ENCODE measurements at places on chromosomes 7 and 10.
A peak's percentile ranks its signal among the peaks of the same experiment; 100 is the strongest.

DNA sequence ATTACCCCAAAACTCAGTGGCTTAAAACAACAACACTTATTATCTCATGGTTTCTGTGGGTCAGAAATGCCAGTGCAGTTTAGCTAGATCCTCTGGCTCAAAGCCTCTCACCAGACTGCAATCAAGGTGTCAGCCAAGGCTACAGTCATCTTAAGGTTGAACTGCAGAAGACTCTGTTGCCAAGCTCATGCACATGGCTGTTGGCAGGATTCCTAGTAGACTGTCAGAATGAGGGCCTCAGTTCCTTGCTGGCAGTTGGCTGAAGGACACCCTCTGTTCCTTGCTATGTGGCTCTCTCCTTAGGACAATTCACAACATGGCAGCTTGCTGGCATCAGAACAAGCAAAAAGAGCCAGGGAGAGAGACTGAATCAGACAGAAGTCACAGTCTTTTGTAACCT, 34.7 kb downstream of the TOMM7 start:
- no peak for DNase-seq

- no peak for DNase-seq
Observed at GRCh38 chr7:6615723-6616555, 529 bp downstream of the ZNF853 start.

DNA sequence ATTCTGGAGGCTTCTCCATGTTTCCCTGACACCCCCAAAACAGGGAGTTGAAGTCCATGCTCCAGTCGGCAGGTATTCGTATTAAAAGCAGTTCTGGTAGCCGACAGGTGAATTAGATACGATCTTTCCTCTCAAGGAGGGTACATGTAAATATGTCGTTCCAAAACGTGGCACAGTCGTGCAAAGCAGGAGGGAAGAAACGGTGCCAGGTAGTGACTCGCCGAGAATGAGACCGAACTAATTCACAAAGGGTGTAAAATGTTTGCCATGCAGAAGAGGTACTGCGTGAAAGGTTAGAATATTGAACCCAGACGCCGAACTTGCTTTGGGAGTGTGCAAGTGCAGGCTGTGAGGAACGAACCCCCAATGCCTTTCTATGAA, 483 bp downstream of the EDRF1 start:
- no peak for DNase-seq

GRCh38 chr10:97463363-97464132, 17.6 kb downstream of the ZDHHC16 start:
- peak; percentile 57 for DNase-seq

GRCh38 chr10:132938472-132939339, 3.7 kb downstream of the CFAP46 start:
- no peak for DNase-seq

GRCh38 chr10:33506838-33507661, 172.6 kb upstream of the NRP1 start:
- peak; percentile 43 for DNase-seq

DNA sequence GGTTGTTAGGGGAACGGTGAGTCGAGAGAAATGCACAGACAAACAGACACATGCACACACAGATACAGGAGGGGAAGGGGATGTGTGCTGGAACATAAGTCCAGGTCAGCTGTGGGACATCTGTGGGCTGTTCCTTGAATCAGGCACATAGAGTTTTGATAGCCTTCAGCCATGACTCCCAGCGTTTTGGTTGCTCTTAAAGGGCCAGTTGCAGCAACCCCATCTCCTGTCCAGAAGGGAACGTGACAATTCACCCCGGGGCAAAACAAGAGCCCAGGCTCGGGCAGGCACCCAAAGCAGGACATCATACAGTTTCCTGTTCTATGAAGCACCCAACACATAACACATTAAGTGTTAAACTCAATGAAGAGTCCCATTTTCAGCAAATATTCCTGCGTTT, 9.6 kb downstream of the INSYN2A start:
- DNase-seq: no peak

- peak; percentile 70 for DNase-seq
Observed at GRCh38 chr7:19121977-19122588, 4.6 kb upstream of the TWIST1 start.

DNA sequence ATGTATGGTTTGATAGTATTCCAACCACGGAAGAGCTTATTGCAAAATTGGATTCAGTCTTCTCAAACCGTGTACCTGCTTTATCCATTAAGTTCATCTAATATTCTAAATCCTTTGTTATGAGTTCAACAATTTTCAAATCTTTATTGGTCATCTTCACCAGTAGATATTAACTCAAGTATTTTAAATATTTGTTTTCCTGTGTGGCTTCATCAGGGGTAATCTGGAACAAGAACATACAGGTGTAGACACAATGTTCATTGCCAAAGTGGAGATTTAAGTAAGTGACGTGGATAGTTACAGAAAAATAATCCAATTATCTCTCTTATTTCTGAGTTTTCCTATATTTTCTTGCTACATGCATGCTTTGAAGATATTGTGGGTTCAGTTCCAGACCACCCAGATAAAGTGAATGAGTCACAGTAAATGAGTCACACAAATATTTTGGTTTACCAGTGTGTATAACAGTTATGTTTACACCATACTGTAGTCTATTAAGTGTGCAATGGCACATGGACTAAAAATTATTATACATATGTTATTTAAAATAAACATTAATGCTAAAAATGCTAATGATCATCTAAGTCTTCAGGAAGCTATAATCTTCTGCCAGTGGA, 429.0 kb upstream of the POT1 start:
- DNase-seq: peak; percentile 8

GRCh38 chr7:100483090-100483721, 521 bp upstream of the NYAP1 start:
- peak; percentile 63 for DNase-seq

DNA sequence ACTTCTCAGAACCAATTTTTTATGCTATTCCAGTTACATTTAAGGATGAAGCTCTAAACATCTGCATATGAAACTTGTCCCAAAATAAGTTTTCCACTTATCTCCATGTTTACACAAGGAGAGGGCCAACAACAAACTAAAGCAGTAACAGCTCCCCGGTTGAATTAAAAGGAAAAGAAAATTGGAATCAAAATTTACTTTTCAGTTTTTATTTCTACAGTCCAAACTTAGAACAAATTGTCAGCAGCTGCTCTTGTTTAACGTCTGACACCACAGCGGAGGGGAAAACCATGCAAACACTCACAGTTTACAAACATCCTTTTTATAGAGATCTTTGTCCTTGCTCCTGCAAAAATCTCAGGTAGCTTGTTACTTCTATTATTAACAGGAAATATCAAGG, 101.3 kb downstream of the COL28A1 start:
- no peak for DNase-seq

GRCh38 chr7:15780271-15780670, 93.8 kb upstream of the MEOX2 start:
- peak; percentile 52 for DNase-seq

DNA sequence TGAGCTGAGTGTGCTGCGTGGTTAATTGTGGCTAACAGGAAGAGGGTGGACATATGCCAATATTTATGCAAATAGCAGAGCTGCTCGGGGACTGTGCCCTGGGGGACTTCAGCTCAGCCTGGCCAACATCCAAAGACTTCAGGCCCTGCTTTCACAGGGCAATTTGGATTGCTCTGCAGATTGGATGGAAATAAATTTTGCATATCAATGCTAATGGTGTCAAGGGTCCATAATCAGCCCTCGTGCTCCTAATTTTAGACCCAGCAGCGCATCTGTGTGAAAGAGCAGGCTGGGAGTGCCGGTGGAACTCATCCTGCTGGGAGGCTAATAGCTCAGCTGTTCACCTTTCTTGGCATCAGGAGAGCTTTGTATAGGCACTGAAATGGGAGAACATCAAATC, 270.1 kb downstream of the TCERG1L start:
- DNase-seq: no peak

GRCh38 chr10:34808801-34809745, 6.0 kb downstream of the PARD3 start:
- DNase-seq: no peak

DNA sequence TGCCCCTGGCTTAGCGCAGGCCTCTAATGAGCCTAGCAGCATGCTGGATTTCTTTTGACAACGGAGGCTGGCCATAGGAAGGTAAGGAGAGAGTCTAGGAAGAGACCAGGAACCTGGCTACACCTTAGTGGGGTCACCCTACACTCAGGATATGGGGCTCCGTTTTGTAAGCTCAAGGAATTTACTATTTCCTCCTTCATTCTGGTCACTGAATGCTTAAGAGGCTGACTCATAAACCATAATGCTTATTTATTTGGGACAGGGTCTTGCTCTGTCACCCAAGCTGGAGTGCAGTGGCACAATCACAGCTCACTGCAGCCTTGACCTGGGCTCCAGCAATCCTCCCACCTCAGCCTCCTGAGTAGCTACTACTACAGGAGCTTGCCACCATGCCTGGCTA, 38.4 kb downstream of the CARD11 start:
- no peak for DNase-seq

DNA sequence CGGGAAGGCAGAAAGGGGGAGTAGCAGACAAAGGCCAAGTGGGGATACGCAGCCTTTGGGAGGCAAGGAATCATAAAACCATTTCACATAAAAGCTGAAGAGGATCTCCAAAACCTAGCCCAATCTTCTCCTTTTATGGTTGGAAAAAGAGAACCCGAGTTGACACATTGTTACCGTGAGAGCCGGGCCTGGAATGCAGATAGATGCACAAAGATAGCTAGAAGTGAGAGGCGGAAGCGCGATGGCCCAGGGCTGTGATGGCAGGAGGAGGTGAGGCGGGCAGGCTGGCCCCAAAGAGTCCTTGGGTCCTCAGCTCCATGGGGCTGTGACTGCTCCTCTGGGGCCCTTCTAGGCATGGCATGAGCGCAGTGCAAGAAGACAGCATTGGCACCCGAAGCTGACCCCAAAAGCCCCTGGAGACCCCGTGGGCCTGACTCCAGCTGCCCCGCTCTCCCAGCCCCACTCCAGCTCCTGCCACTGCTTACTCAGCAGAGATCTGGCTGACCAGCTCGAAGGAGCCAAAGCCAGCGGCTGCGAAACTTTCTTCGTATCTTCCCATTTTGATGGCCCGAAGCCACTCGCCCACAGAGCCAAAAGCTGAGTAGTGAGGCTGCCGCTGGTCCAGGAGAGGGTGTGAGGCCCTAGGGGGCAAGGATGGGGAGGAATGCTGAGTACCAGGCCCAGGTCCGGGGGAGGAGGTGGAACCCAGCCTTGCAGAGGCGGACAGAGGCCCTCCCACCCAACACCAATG, 22.5 kb downstream of the EPHB4 start:
- DNase-seq: no peak

GRCh38 chr10:60424971-60425370, 35.3 kb upstream of the ANK3 start:
- DNase-seq: no peak

DNA sequence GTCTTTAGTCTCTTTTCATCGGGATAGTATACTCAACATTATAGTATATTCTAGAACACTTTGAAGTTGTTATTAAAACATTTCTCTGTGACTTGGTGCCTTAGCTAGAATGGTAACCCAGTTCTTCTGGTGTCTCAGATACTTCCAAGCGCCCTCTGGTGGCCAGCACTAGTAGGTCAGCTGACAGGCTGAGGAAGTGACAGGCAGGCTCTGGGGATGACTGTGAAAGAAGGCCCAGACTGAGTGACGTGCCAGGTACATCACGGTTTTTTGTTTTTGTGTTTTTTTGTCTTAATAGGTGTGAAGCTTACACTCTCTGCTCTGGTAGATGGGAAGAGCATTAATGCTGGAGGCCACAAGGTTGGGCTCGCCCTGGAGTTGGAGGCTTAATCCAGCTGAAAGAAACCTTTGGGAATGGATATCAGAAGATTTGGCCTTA, 5.1 kb downstream of the COMTD1 start:
- peak; percentile 80 for DNase-seq

GRCh38 chr7:85164376-85164775, 22.5 kb downstream of the SEMA3D start:
- no peak for DNase-seq

- DNase-seq: no peak
Observed at GRCh38 chr10:84270708-84271107, 25.9 kb downstream of the RGR start.
